ENCODE measurements at places on chromosomes 12 and 14. TPM values are rescaled to one million over a fixed set of nuclear protein-coding genes. Genes with fewer than 3 reads are reported as not detected.

DNA sequence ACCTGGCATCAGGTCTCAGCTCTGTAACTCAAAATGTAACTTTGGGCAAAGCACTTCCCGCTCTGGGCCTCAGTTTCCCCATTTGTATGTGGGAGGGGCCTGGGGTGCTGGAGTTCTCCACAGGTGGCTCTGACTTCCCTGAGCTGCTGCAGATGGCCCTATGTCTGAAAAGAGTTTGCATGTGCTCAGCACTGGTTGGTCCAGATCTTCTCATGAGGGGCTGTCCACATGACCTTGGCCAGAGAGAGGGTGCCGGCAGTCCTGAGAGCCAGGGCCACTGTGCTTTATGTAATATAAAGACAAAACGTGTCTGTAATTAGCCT is 7.2 kb upstream of the CACNA2D4 start:
- no peak overlapping the region for H3K4me3 ChIP-seq
- H3K27ac ChIP-seq: no peak overlapping the region
- no peaks in the 10 kb centered on the region for H3K36me3 ChIP-seq
- H3K27me3 ChIP-seq: peaks cover 10% of the 10 kb centered on the region

- H3K27ac ChIP-seq: no peak overlapping the region
- DNase-seq: no peak
- no peak overlapping the region for H3K4me3 ChIP-seq
- peaks cover 30% of the 10 kb centered on the region for H3K36me3 ChIP-seq
Measured at GRCh38 chr14:60266021-60266937, 17.3 kb downstream of the PPM1A start.

- no peaks in the 10 kb centered on the region for H3K4me1 ChIP-seq
- DNase-seq: no peak
- H3K27ac ChIP-seq: peak overlapping the region; percentile 67
- no peak overlapping the region for H3K4me3 ChIP-seq
Measured at GRCh38 chr14:74647678-74648461, 35.8 kb upstream of the LTBP2 start.

The SRGAP1 gene
- 17.8 TPM for total RNA-seq

The SYNDIG1L gene
- 0.34 TPM for total RNA-seq

DNA sequence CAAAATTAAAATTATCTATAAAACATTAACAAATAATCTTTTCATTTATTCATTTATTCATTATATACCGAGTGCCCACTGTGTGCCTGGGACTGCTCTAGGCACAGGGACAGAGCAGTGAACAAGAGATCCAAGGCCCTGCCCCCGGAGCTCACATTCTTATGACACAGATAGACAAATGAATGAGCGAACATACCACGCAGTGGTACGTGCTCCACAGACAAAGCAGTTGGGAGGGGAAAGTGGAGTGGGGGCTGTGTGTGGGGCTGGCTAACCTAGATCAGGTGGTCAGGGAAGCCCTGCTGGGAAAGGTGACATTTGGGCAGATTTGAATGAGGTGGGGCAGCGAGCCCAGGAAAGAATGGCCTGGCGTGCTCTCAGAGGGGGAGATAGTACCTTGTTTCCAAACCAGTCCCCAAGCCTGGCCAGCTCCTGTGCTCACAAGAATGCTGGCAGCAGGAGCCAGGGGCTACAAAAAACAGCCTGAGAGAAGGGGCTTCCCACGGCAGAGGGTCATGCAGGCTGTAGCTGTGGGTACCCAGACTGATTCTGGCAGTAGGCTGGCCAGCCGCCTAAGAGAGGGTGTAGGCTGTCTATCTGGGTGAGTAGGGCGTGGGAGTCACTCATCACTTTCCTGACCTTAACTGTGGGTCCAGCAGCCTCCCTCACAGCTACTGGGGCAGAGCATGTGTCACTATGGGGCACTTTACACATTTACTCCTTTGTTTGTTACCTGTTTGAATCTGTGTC is 57.8 kb upstream of the ACTN1 start:
- no peak for DNase-seq
- no peaks in the 10 kb centered on the region for H3K36me3 ChIP-seq
- H3K4me1 ChIP-seq: peaks cover 6% of the 10 kb centered on the region
- H3K27ac ChIP-seq: no peak overlapping the region
- peaks cover 19% of the 10 kb centered on the region for H3K27me3 ChIP-seq

The MYO1H gene
- total RNA-seq: 0.51 TPM

The STAC3 gene
- total RNA-seq: 6.1 TPM

- no peaks in the 10 kb centered on the region for H3K27me3 ChIP-seq
- H3K4me1 ChIP-seq: peaks cover 14% of the 10 kb centered on the region
- H3K36me3 ChIP-seq: no peaks in the 10 kb centered on the region
Measured at GRCh38 chr12:33944703-33945437, 77.4 kb upstream of the ALG10 start.

The FIGNL2 gene
- 44.5 TPM for total RNA-seq

DNA sequence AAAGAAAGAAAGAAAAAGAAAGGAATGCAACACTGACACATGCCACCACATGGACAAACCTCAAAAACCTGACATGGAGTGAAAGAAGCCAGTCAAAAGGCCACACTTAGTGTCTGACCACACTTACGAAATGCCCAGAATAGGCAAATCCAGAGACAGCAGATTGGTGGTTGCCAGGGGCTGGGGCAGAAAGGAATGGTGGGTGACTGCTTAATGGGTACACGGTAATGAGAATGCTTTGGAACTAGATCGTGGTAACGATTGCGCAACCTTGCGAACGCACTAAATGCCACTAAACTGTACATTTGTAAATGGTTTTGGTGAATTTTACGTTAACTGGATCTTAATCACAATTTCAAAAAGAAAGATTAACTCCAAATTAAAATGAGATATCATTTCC is 39.5 kb downstream of the SCARB1 start:
- no peaks in the 10 kb centered on the region for H3K36me3 ChIP-seq
- peaks cover 35% of the 10 kb centered on the region for H3K4me1 ChIP-seq
- no peak overlapping the region for H3K27ac ChIP-seq
- no peak overlapping the region for H3K4me3 ChIP-seq
